ENCODE measurements at places on chromosomes 3 and 15.

- DNase-seq, result no peak
Observed at GRCh38 chr3:128155616-128156360, 2.5 kb downstream of the EEFSEC start.

- DNase-seq, result no peak
Observed at GRCh38 chr3:115547207-115547606, 76.1 kb upstream of the GAP43 start.

DNA sequence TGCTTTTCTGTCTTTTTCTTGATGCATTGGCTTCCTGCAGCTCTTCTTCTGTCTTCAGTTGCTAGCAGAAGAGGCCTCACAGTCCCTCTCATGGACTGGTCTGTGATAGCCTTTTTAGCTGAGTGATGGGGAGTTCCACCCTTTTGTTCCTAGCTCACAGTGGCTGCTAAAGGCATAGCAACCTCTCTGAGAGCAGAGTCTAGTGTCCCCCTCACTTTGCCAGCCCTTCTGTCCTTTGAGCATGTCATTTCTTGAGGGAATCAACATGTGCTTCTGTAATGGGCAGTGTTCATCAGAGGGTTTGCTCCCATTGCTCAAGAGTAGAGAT is 44.4 kb downstream of the GAP43 start:
- no peak for DNase-seq

GRCh38 chr3:43686700-43687498 is 3.8 kb upstream of the ABHD5 start:
- DNase-seq, result no peak

Measured in hepatocyte (in vitro differentiated cells).